Lung microvascular endothelial cell (primary cell): ENCODE measurements at places on chromosomes 6 and 20. TPM values are rescaled to one million over a fixed set of nuclear protein-coding genes. Genes with fewer than 3 reads are reported as not detected.

- DNase-seq, result no peak
These were observed 73.6 kb upstream of the FLRT3 start for GRCh38 chr20:14410869-14411555.

- DNase-seq, result no peak
These were observed 150.2 kb upstream of the PLN start for GRCh38 chr6:118397671-118398465.

DNA sequence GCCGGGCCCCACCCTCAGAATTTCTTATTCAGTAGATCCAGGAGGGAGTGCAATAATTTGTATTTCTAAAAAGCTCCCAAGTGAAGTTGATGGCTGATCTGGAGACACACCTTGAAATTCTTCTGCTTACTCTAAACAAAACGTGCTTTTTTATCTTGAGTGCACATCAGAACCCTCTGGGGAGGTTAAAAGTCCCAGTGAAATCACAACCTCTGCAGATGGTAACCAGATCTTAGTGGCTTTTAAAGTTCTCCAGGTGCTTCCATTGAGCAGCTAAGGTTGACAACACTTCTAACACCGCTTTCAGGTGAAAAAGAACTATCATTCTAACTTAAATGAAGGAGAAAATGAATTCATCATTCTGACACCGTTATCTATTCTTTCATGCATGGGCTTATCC, 45.6 kb upstream of the ESR1 start:
- no peak for DNase-seq

- DNase-seq, result no peak
These were observed 53.4 kb upstream of the TMEM30A start for GRCh38 chr6:75337835-75338580.

DNA sequence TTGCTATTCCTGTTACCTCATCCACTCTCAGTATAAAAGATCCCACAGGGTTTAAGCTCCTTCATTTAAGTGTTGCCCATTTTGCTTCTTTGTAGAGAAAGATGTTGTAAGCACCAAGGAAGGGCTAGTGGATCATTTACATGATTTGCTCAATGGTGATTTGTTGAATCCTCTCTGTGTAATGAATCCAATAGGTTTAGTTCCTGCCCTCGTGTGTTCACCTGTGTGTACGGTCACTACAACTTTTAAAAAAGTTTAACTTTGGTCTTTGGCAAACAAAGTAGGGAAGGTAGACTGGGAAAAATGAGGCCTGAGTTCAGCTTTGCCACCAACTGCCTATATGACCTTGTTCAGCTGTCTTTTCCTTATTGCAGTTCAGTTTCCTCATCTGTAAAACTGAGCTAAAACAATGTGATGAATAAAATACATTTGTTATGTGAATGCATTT, 51.5 kb downstream of the DHX35 start:
- no peak for DNase-seq

- DNase-seq, result no peak
These were observed 449.6 kb upstream of the HTR1E start for GRCh38 chr6:86487660-86488221.

GRCh38 chr6:143515061-143515760, 3.7 kb upstream of the FUCA2 start:
- no peak for DNase-seq

- no peak for DNase-seq
These were observed 26.5 kb downstream of the ZNF292 start for GRCh38 chr6:87181903-87182302.

- DNase-seq, result peak; percentile 41
These were observed 10.5 kb downstream of the SNX3 start for GRCh38 chr6:108250240-108250866.

DNA sequence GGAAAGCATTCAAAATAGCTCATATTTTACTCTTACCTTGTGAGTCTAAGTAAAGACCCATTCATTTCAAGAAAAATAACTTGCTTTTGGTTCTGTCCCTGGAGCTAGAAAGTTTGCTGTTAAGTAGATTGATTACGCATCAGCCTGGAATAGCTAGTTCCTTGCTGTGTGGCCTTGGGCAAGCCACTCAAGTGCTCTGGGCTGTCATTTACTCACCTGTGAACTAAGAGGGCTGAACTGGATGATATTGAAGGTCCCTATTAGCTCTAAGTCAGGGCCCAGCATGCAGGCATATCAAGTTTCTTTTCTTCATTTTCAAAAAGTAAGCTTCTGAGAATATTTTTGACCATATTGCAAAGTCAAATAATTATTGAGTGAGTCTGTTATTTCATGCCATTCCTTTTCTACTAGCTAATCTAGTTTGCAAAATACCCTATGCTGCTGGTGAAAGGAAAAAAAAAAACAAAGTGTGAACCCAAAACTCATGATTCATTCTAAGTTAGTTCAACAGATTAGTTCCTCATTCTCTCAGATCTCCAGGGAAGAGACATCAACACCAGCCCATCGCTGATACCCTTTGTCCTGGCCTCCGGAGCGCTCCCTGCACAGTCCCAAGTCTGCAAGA, 106.5 kb upstream of the GMDS start:
- no peak for DNase-seq

DNA sequence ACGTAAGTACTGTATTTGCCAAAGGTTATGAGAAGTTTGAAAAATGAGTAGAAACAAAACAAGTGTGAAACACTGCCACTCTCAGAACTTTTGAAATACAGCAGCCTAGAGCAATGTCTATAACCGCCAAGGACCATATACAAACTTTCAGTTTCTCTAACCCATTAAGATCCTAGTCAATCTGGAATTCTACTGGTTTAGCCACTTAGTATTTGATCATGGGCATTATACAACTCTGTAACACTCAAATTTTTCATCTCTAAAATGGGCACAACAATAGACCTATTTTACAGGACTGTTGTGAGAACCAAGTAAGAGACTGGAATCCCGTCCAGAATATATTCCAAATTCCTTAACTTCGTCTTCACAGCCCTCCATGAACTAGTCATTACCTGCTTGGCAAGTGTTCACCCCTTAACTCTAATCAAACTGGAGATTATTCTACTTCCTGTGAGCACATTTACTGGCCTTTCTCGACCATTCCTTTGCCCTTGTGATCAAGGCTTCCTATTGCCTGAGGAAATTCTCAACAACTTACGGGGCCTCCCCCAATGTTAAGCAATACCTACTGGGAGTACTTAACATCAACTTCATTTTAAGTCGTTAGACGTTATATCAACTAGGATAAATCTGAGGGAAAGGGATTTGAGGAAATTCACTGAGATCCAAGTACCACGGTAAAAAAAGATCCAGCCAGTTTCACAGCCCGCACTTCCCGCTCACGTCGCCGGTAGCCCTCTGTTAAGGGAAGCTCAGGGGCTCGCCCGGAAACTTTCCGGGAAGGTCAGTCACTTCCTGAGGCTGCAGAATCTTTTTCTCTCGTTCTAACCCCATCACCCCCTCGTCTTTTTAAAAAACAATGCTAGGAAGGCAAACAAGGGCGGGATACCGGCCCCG, 1.1 kb downstream of the EIF2S2 start:
- peak; percentile 60 for DNase-seq

DNA sequence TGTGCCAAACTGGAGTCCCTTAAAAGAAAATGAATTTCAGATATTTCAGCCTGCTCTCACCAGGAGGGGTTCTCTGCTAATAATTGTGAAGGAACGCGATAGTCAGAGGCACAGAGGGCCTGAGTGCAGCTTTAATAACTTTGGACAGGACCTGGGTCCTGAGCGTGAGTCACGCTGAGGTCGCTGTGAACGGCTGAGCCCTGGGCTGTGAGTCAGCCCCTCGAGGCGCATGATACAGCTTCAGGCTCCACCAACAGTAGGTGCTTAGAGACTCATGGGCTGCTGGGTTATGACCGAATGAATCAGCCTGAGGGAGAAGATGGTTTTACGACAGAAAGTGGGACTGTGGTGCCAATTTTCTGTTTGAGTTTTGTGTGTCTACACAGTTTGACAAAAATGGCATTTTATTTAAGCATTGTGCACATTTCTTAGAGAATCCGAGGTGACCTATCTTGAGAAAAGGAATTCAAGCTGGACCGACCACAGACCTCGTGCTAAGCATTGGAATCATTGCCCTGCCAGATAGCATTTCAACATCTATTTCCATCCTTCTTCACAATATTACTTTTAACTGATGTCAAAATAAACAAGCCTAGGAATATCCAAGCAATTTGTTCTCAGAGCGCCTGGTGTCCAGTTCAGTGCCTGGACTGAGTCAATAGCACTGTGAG, 183.0 kb downstream of the THBS2 start:
- no peak for DNase-seq

DNA sequence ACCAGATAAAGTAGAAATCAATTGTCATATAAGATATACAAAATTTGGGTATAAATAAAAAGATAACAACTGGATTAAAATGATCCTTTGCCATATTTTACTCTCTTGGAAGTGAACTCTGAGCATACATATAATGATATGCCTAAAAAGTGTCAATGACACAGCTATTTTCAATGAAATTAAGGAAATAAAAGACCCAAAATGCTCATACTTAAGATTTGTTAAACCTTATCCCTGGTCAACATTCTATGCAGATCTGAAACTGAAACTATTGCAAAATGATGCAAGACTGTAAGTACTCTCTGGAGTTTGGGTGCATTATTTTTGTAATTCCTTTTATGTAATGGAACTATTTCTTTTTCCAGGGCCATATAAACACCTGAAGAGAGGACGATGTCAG, 119.0 kb upstream of the SGK1 start:
- peak; percentile 27 for DNase-seq

GRCh38 chr6:127816643-127817042, 84.2 kb downstream of the THEMIS start:
- no peak for DNase-seq

DNA sequence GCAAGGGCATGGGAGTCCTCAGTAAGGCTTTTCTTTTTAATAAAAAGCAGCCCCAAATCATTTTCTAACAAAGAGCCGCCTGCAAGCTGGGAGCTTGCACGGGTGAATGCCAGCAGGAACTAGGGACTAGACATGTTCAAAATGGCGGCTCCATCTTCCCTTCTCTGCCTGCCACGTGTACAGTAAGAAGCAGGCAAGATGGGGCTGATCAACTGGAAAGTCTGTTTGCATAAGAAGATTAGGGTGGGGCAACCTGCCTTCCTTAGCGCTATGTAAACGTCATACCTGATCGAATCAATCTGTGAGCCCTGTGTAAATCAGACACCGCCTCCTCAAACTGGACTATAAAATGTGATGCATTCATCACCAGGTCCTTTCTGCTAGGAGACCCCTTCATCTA, 299.4 kb upstream of the SOX4 start:
- DNase-seq, result no peak

- no peak for DNase-seq
These were observed 61.7 kb downstream of the ESF1 start for GRCh38 chr20:13723011-13723410.

GRCh38 chr20:4053071-4053919, 37.9 kb upstream of the RNF24 start:
- peak; percentile 36 for DNase-seq

DNA sequence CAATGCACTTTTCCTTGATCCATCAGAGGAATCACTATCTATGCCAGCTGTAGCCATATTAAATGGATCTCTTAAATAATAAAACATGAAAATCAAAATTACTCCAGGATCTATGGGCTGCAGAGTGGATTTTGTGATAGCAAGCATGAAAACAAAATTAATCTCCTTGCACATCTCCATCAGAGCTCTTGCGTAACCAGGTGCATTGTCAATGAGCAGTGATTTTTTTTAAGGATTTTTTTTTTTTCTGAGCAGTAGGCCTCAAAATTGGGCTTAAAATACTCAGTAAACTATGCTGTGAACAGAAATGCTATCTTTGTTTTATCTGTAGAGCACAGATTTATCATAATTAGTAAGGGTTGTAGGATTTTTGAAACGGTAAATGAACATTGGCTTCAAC, 11.5 kb upstream of the CST3 start:
- DNase-seq, result no peak

- DNase-seq, result peak; percentile 74
These were observed 65.5 kb upstream of the FYN start for GRCh38 chr6:111938710-111939109.

FOXS1 gene
- total RNA-seq, result 0.20 and 0.22 TPM in 2 replicates

ZNF512B gene
- 6.1 and 7.1 TPM in 2 replicates for total RNA-seq

COL9A1 gene
- total RNA-seq, result not detected in 2 replicates

FGD2 gene
- total RNA-seq, result not detected in 2 replicates

PRICKLE4 gene
- total RNA-seq, result 5.2 and 6.7 TPM in 2 replicates

THBS2 gene
- 2.0 and 2.4 TPM in 2 replicates for total RNA-seq

GLP1R gene
- total RNA-seq, result not detected in 2 replicates

RNF182 gene
- under 0.01 and 0.22 TPM in 2 replicates for total RNA-seq

DEF6 gene
- total RNA-seq, result 0.20 and 0.65 TPM in 2 replicates

DEFB110 gene
- not detected in 2 replicates for total RNA-seq

LGSN gene
- not detected in 2 replicates for total RNA-seq

CALHM5 gene
- total RNA-seq, result 0.40 and 1.5 TPM in 2 replicates
